ENCODE measurements at places on chromosomes 12 and 14. TPM values are rescaled to one million over a fixed set of nuclear protein-coding genes. Genes with fewer than 3 reads are reported as not detected.

Gene FAM90A1
- total RNA-seq: not detected

Gene FKBP11
- 18.9 TPM for total RNA-seq

Gene SLC6A12
- total RNA-seq: 3.1 TPM

Gene KRT81
- total RNA-seq: 19.2 TPM

Gene SYNE2
- total RNA-seq: 243 TPM

Gene NELL2
- 4.7 TPM for total RNA-seq

Gene ADAM21
- total RNA-seq: not detected

Gene HOXC4
- total RNA-seq: 4.7 TPM

Gene GPR162
- 1.4 TPM for total RNA-seq

Gene PROX2
- 0.97 TPM for total RNA-seq

Gene LYZ
- 2.5 TPM for total RNA-seq

- DNase-seq: no peak
These were observed 41.6 kb downstream of the RCOR1 start for GRCh38 chr14:102633906-102634595.

DNA sequence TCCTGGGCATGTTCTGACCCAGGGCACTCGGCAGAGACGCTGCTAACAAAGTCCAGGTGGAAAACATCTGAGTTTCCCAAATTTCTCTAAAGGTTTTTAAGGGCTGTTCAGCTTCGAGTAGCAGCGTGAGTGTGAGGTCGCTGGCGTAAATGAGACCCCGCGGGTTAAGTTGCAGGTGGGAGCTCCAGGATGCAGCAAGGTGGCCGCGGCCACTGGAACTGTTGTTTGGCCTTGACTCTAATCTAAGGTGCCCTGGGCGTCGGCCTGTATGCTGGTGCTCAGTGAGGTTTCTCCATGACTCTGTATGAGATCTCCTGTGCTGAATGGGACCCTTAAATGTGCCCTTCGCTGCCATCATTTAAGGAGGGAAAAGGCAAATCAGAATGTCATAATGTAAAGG lies 50.7 kb downstream of the ELK3 start:
- peak; percentile 37 for DNase-seq

DNA sequence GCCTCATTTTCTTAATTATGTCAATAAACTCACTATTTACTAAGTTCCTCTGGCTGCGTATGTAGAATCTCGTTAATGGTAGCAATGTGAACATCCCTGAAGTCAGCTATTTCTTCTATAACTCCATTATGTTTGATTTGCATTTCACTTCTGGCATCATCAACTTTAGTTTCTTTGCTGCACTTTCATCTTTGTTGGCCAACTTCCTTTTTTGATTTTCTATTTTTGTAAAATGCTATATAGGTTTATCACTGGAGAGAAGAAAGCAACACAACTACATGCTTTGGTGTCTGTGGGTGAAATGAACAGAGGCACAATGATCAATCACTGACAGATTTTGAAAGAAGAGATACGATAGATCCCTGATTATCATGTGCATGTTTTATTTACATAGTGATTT lies 58.5 kb upstream of the ATF7IP start:
- DNase-seq: no peak

GRCh38 chr12:132471011-132471857 lies 18.7 kb upstream of the FBRSL1 start:
- DNase-seq: no peak

- DNase-seq: no peak
These were observed 26.5 kb downstream of the IL26 start for GRCh38 chr12:68199127-68199526.

- DNase-seq: no peak
These were observed 337.1 kb downstream of the PCNX1 start for GRCh38 chr14:71244341-71244740.

- peak; percentile 76 for DNase-seq
These were observed at the start of gene TMEM119 for GRCh38 chr12:108597559-108598471. TSS of gene TMEM119 (minus strand) at chr12:108598084. CDS start at chr12:108592383, 5,701 bp downstream.

DNA sequence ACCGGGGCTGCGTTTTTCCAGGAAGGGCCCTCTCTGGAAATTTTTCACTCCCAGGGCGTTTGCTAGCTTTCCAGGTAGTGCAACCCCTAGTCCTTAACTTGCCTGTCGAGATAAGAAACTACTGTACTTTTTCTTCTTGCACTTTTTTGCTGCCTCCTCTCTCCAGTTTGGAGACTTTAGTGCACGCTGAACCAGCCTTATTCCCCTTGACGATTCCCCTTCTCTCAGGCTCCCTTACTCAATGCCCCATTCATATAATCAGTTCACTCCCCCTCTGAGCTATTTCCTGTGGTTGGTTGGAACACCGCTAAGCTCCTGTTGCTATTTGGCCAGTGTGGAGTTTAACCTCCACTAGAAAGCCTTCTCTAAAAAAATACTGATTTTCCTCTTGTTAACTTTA lies 682 bp downstream of the CREBL2 start:
- DNase-seq: no peak

DNA sequence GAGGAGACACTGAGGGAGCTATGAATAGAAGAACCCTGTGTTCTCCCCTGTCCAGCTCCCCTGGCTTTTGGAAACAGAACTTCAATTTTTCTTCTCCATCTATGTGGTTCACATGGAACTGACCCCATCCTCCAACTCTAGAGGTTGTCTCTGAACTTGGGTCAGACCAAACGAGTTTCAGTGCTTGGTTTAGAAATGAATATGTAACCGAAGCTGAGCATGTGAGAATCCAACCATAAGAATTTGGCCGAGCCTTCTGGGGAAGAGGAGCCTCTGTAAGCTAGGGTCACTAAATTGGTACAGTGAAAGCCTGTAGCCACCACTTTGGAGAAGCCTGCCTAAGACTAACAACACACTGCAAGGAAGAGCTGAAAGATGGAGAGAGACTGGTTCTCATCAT lies 464.4 kb downstream of the ZFP36L1 start:
- no peak for DNase-seq

DNA sequence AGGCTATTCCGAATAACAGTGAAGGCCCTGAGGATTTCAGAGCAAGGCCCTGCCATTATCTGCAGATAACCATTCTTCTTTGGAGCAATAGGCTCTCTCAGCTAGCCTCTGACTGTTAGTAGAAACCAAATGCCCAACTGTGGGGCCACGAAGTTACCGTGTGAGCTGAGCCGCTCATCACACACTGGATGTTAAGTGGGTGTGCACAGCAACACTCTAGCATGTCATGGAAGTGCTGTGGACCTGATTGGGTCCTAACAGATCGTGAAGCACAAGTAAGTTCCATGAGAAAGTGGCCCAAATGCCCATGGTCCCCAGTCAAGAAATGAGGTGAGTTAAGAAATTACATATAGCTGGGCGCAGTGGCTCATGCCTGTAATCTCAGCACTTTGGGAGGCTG lies 190.4 kb downstream of the ALG10 start:
- DNase-seq: no peak

GRCh38 chr12:50073206-50073605 lies 11.9 kb upstream of the SMARCD1 start:
- DNase-seq: no peak

DNA sequence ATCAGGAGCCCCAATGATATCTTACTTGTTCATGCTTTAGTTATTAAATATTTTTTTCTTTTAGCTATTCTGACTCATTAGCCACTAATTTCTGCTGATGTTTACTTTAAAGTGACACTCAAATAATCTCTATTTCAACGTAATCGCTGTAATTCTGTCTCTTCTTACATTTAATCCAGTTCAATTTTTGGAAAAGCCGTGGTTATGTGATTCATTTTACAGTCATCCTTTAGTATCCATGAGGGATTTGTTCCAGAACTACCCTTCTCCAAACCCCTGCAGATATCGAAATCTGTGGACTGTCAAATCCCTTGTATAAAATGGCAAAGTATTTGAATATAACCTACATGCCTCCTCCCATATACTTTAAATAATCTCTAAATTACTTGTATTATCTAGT lies 1103.4 kb downstream of the LRFN5 start:
- no peak for DNase-seq

DNA sequence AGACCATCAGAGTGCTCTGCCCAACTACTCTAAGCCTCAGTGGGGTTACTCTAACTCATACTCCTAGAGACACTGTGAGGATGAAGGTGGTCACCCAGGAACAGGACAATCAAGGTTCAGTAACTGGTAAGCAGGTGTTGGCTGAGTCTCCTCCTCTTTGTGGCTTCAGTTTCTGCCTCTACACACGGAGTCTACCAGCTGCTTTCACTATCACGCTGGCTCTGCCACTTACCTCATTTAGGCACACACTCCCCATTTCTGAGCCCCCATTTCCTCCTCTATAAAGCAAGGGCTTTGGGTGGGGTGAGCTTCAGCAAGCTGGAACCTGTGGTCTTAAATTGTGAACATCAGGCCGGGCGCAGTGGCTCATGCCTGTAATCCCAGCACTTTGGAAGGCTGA lies 7.3 kb upstream of the TCHP start:
- DNase-seq: no peak

DNA sequence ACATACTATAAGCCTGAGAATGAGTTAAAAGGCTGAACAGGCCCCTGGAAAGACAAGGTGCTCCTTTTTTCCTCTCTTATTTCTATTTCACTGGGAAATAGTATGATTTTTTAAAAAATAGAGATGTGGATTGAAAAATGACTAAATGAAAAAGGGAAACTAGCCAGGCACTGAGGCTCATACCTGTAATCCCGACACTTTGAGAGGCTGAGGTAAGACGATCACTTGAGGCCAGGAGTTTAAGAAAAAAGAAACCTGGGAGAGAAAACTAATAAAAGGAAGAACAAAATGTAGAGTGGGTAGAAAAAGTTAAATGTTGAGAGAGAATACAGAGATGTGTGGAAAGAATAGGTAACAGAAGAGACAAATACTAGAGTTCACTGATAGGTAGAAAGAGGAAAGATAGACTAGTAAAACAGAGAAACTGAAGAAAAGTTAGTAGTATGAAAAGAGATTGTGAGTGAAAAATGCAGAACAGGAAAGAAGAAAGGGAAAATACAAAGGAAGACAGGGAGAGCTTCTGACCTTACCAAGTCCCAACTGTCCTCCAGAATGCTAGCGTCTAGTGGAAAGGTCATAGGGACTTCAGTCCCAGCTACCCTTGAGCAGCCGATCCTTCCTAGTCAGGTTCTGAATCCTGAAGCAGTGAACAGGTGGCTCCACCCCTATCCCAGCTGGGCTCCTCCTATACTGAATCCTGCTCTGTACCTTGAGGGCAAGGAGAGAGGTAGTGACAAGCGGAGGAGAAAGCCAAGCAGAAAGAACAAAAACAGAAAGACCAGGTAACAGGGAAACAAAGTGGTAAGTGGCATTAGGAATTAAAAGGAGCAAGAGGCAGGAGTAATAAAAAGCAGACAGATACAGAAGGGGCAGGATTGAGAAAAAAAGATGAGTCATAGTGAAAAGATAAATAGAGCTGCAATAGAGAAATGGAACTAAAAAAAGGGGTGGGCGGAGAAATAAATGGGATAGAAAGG lies 7.3 kb downstream of the TMEM116 start:
- no peak for DNase-seq

GRCh38 chr12:13100605-13100881 lies 2.9 kb downstream of the GSG1 start:
- no peak for DNase-seq

DNA sequence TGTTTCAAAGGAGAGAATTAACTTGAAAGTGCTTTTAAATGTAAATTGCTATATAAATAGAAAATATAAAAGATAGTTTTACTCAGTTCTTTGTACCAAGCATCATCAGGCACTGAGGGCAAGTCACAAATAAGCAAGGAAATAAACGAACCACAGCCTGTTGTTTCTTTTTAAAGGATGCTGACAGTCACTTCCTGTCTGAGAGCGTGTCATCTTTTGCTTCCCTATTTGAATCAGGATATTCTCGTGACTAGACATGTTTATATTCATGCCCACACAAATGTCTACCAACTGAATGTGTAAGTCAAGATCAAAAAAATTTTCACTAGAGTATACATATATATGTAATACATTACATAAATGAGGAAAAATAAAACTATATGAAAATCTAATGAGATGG lies 31.4 kb upstream of the SLC2A13 start:
- DNase-seq: no peak

DNA sequence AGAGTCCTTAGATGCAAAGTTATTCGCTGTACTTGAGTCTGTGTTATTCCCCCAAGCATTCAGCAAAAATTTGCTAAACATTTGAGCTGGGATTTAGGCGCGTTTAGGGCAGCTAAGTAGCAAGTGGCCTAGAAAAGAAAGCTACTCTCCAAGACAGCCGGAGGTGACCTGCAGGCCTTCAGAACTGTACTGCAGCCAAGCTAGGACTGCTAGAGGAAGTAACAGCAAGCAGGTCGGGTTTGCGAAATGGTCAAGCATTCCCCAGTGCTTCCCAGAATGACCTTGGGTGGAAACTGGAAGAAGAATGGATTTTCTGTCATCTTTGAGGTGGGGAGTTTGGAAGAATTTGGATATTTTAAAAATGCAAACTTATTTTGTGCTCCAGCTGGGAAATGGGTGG lies 287.5 kb downstream of the FOXN3 start:
- DNase-seq: no peak

GRCh38 chr14:89267656-89268055 lies 149.4 kb downstream of the FOXN3 start:
- DNase-seq: no peak

DNA sequence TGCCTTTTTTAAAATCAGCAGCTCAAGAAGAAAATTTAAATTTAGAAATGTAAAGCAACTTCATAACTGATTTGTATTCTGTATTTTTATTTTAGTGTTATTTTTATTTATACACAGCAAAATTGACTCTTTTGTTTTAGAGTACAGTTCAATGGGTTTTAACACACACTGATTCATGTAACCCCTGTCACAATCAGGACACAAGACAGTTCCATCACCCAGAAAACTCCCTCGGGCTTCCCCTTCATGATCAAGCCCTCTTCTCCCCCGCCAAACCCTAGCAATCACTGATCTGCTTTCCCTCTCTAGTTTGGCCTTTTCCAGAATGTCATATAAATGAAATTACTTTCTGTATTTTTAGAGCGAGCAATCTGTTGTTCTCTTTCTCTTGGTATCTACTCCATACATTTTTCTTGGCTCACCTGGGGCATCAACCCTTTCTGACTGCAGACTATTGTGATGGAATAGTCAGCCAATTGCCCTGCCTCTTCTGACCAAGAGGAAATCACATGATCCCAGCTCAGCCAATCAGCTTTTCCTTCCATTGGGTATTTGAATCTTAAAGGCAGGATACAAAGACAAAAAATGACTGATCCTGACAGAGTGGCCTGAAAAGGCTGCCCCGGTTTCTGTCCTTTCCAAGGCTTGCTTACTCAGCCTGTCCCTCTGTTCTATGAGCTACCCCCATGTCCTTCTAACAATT lies 5.3 kb downstream of the SLC5A8 start:
- DNase-seq: no peak

GRCh38 chr14:104350463-104351185 lies 212.2 kb downstream of the KIF26A start:
- no peak for DNase-seq

- DNase-seq: no peak
These were observed 8.2 kb upstream of the CHURC1 start for GRCh38 chr14:64906022-64906421.

- DNase-seq: no peak
These were observed 21.6 kb upstream of the CAMKK2 start for GRCh38 chr12:121318121-121318520.

GRCh38 chr14:94345344-94346064 lies 22.4 kb upstream of the SERPINA6 start:
- no peak for DNase-seq

DNA sequence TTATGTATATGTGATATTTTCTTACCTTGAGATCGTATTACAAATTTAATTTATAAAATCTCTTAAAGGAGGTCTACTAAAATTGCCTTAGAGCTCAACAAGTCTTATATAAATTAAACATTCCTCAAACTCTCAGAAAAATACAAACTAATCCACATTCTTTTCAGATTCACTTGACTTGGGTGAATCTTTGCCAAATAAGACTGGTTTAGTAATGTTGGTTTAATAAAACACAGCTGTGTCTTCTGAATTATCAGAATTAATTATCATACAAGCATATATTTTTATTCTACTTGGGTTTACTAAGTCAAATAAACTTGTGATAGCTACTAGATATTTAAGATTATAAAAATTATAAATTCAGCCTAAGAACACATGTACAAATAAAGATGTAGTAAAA lies 13.3 kb downstream of the GLIPR1L2 start:
- no peak for DNase-seq

Measured in suprapubic skin (tissue), 4 donors.